ENCODE measurements at places on chromosomes 4 and X. TPM values are rescaled to one million over a fixed set of nuclear protein-coding genes. Genes with fewer than 3 reads are reported as not detected.
A peak's percentile ranks its signal among the peaks of the same experiment; 100 is the strongest.

Gene LUZP4
- not detected for total RNA-seq

Gene CT45A5
- not detected for total RNA-seq

GRCh38 chr4:181860668-181861067, 382.5 kb upstream of the TENM3 start:
- DNase-seq, result no peak

GRCh38 chr4:186587416-186588018, 32.1 kb upstream of the MTNR1A start:
- peak; percentile 49 for DNase-seq

- no peak for DNase-seq
These were observed 56.8 kb upstream of the ANTXR2 start for GRCh38 chr4:80129785-80130184.

Gene CFAP47
- 0.26 TPM for total RNA-seq

Gene NPY1R
- 1.4 TPM for total RNA-seq

Gene NMU
- total RNA-seq, result 55.0 TPM

Gene ZCCHC12
- total RNA-seq, result not detected

Gene TKTL1
- total RNA-seq, result not detected

- no peak for DNase-seq
These were observed 984.1 kb downstream of the TRAM1L1 start for GRCh38 chr4:116101321-116101720.

All from A172 (cell line).